Mononuclear cell (primary cell): ENCODE measurements at places on chromosomes 1 and 21. TPM values are rescaled to one million over a fixed set of nuclear protein-coding genes. Genes with fewer than 3 reads are reported as not detected.

The PPIAL4G gene
- 0.21 TPM for total RNA-seq

The SLC37A1 gene
- 19.4 TPM for total RNA-seq

The TXNIP gene
- total RNA-seq: 2,317 TPM

The LHX8 gene
- not detected for total RNA-seq

The TMEM125 gene
- 0.10 TPM for total RNA-seq

The CASQ2 gene
- not detected for total RNA-seq
